Stimulated activated CD8-positive, alpha-beta memory T cell treated with anti-CD3 and anti-CD28 coated beads, Interleukin-15, amount 100 ng/mL, for 48 hours (primary cell): ENCODE measurements at places on chromosomes 2 and 18.

DNA sequence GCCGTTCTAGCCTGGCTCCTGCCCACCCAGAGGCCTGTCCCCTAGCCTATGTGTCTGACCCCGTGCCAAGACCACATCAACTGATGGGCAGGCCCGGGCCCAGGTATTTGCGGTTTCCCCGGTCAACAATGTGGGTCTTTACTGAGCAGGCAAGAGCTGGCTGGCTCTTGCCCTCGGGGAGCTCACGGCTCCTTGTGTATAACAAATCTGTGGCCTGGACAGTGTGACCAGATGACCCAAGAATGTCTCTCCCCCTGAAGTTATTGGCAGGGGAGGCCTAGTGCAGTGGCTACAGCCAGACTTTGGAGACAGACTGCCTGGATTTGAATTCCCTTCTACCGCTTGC, 179.6 kb downstream of the KLHL29 start:
- DNase-seq = no peak

- DNase-seq = no peak
Measured at GRCh38 chr2:234502285-234502918, 5.5 kb upstream of the ARL4C start.

GRCh38 chr2:233490831-233491230, 75.8 kb downstream of the USP40 start:
- no peak for DNase-seq

DNA sequence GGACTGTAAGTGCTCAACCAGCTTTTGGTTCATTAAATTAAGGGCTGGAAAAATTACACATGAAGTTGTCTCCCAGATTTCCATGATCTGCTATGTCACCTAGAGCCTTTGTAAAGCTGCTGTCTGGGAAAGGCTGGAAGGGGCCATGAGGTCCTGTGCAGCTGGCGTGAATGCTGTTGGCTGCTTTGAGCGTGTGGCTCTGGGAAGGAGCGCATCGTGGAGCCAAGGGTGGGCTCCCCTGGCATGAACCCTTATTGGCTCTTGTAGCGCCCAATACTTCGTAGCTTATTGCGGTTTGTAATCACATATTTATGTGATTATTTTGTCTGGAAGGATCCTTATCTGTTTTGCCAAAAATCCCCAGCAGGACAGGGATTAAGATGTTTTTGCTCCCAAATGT, 70.5 kb upstream of the LMAN1 start:
- DNase-seq = no peak

DNA sequence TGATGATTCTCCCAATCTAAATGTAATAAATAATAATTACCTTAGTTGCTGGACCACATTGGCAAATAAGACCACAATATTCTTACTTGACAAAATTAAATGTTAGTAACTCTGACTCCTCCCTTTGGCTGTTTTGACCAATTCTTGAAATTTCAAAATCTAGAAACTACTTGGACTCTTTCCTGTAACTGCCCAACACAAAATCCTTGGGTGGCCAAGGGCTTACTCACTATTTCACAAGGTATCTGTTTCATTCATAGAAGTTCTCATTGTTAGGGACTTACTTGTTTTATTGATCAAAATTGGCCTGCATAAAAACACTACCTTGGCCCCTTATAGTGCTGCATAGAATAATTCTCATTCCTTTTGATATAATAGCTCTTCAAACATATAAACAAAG, 19.4 kb downstream of the CDH20 start:
- DNase-seq = no peak

DNA sequence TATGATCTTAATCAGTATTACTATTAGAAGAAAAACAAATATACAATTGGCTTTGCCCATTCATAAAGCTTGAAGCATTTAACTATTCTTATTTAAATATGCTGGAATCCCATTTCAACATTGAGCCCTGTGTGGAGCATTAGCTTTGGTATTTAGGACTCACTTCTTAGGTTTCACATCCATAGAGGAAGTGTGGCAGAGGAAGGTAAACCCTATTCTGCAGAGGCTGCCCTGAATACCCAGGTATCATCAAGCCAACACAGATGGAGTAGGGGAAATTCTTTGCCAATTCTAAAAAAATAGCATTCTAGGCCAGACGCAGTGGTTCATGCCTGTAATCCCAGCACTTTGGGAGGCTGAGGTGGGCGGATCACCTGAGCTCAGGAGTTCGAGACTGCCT, 361.5 kb downstream of the FIGN start:
- no peak for DNase-seq

DNA sequence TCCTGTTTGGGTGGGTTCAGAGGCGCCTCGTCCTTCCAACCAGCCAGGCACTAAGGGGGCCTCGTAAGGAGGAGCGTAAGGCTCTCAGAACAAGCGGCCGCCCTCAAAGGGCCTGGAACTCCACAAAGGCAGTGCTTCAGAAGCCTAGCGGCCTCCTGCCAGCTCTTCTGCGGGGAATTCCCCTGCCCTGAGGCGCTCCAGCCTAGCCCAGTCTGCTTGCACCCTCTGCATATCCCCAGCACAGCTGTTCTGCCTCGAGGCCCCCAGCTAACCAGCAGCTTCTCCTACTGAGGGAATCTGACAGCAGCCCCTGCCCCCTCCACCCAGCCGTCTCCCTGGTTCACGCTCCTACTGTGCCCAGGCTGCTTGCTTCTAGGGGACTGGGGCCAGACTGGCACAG, 265.9 kb downstream of the TFCP2L1 start:
- no peak for DNase-seq

DNA sequence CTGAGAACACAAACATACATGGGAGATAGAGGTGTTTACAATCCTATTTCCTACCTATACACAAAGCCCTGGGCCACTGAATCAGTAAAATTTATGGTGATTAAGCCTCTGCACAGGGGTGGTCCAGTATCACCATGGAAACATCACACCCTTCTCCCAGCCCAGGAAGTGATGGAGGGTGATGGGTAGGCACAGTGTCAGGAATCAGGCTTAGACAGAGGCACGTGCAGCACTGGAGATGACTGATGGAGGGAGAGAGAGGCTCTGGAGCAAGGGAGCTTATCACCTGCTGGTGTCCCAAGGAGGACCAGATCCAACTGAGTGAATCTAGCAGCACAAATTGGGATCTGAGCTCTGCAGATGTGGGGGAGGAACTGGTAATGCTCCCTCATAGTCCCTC, 117.2 kb downstream of the RPIA start:
- no peak for DNase-seq

GRCh38 chr2:203326356-203326755, 1.8 kb upstream of the ABI2 start:
- no peak for DNase-seq

GRCh38 chr18:60746491-60746890, 373.9 kb upstream of the MC4R start:
- no peak for DNase-seq

- no peak for DNase-seq
Measured at GRCh38 chr2:68203587-68203986, 45.9 kb downstream of the PNO1 start.

DNA sequence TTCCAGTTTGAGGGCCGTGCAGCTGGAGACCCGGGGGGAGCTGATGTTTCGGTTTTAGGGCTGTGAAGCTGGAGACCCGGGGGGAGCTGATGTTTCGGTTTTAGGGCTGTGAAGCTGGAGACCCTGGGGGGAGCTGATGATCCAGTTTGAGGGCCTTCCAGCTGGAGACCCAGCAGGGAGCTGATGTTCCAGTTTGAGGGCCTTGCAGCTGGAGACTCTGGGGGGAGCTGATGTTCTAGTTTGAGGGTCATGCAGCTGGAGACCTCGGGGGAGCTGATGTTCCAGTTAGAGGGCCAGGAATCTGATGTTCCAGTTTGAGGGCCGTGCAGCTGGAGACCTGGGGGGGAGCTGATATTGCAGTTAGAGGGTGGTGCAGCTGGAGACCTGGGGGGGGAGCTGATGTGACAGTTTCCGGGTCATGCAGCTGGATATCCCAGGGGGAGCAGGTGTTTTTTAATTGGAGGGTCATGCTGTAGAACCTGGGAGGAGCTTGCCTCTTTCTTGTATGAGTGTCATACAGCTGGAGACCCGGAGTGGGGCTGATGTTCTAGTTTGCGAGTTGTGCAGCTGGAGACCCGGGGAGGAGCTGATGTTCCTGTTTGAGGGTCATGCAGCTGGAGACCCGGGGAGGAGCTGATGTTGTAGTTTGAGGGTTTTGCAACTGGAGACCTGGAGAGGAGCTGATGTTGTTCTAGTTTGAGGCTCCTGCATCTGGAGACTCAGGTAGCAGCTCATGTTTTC, 153.2 kb downstream of the RTP5 start:
- DNase-seq = no peak

- no peak for DNase-seq
Measured at GRCh38 chr2:55268288-55268906, 634 bp downstream of the MTIF2 start.

DNA sequence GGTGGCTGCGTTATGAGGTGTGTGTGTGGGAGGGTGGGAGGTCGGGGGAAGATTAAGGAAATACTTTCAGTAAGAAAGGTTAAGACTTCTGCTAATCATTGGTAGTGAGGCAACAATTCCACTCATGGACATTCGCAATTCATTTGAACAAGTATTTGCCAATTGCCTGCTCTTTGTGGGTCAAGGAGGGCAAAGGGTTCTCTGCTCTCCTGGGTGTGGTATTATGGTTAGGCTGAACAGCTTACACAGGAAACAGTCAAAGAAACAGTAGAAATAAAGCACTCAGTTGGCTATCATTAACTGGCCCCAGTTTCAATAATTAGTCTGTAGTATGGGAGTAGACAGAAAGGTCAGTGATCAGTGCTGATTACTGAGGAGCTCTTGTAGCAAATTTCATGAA, 357.0 kb upstream of the FANCL start:
- no peak for DNase-seq

GRCh38 chr2:98487806-98488189, 43.1 kb downstream of the INPP4A start:
- no peak for DNase-seq

GRCh38 chr2:139465789-139466188, 685.6 kb upstream of the NXPH2 start:
- DNase-seq = no peak

DNA sequence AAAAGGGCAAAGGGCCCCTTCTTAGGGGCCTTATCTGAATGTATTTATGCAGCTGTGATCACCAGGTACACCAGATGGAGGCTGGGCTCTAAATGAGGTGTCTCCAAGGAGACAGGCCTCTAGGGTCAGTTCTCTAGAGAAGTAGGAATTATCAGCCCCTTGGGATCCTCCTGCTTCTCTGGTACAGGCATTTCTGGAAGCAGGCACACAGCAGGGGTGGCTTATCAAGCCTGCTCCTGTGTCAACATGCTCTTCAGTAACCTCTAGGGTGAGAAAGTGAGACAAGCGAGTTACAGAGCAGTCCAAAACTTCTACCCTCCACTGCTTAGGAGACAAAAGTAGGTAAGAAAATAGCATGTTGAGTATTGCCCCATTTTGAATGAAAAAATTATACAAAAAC, 13.8 kb downstream of the TPGS2 start:
- DNase-seq = no peak

- no peak for DNase-seq
Measured at GRCh38 chr2:133135035-133135654, 433.1 kb downstream of the NCKAP5 start.

- DNase-seq = no peak
Measured at GRCh38 chr18:3808985-3809780, 359.2 kb downstream of the TGIF1 start.

DNA sequence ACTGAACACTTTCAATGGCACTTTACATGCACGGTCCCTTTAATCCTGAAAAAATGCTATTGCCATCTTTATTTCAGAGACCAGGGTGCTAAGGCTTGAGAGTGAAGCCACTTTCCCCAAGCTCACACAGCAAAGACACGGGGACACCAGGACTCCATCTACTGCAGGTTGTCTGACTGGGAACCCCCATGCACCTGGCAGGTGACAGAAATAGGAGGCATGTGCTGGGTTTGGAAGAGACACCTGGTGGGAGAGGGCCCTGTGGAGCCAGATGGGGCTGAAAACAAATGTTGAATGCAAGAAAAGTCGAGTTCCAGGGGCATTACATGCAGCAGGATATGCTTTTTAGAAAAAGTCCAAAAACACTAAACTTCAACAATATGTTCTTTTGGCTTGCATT, 5.2 kb upstream of the EHD3 start:
- no peak for DNase-seq

GRCh38 chr2:141523199-141523598, 607.6 kb downstream of the LRP1B start:
- DNase-seq = no peak

DNA sequence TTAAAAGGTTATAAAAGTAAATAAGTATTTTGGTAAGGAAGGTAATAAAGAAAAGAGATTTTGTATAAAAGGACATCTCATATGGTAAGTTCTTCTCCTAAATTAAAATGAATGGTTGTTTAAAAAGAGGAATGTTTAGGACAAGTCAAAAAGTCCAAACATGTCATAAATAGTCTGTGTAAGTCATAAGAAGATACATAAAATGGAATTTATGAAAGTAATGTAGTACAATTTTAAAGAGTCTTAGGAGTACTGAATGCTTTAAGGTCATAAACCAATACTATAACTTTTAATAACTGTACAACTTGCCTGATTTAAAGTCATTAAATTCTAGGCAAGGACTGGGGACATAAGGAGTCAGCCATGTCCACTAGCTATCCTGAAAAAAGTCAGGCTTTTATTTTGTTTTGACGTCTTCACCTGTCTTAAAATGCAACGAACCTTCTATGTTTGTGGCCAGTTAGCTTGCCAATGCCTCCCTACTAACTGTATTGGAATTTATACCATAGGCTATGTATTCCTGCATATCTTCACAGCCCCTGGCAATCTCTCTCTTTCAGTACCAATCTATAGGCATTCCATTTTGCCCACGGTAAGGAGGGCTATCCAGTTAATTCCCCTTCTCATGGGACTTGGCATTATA, 312.3 kb upstream of the LRRTM4 start:
- no peak for DNase-seq

- DNase-seq = no peak
Measured at GRCh38 chr2:23571527-23572282, 186.7 kb downstream of the KLHL29 start.

DNA sequence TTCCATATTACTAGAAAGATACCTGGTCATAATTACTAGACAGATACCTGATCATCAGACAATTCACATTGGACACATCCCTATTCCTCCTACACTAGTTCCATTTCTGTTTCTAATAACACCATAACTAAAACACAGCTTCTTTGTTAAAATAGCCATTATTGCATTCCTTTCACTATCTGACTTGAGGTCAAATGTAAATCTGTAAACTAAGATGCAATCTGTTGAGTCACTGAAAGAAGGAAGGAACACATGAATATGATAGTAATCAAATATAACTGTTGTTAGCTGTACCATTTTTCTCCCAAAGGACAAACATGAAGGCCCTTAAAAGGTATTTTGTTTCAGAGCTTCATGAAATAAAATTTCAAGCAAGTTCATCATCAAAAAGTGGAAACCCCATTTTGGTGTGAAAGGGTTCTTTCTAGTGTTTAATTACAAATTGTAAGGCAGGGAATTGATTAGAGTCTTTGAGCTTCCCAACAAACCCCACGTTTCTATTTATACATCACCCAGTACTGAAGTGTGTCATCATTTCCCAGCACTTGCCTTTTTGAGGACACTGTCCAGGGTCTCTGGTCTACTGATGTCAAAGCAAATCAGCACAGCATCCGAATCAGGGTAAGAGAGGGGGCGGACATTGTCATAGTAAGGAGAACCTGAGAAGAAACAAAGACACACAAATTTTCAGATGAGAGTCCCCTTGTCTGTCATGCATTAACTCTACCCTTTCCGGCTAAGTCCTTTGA, 13.0 kb downstream of the RND3 start:
- no peak for DNase-seq

- DNase-seq = no peak
Measured at GRCh38 chr2:151097128-151097527, 164.5 kb downstream of the RBM43 start.

GRCh38 chr2:235909358-235909757, 258.8 kb downstream of the GBX2 start:
- DNase-seq = no peak
